ENCODE measurements at places on chromosomes 1 and 21.

DNA sequence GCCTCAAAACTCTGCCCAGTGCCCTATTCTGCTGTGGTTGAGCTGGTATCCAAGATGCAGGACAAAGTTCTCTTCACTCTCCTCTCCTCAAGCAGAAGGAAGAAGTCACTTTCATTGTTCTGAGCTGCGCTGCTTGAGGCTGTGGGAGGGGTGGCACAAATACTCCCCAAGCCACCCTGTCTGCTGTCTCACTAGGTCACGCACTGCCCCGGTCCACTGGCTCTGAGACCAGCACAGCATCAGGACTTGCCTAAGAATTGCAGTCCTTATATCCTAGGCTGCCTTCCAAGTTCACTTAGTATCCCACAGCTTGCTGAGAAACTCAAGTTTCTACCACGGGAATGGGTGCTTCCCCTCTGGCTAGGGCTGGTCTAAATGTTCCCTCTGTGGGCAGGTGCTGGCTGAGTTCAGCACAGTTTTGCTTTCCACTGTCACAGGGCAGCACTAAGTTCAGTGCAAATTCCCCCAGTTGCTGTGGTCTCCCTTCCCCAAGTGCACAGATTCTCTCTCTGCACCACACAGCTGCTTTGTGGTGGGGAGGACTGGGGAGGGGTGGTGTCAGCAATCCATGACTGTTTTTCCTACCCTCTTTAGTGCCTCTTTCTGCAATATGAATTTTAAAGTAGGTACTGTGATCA, 32.4 kb downstream of the SLC9C2 start:
- no peak for DNase-seq

DNA sequence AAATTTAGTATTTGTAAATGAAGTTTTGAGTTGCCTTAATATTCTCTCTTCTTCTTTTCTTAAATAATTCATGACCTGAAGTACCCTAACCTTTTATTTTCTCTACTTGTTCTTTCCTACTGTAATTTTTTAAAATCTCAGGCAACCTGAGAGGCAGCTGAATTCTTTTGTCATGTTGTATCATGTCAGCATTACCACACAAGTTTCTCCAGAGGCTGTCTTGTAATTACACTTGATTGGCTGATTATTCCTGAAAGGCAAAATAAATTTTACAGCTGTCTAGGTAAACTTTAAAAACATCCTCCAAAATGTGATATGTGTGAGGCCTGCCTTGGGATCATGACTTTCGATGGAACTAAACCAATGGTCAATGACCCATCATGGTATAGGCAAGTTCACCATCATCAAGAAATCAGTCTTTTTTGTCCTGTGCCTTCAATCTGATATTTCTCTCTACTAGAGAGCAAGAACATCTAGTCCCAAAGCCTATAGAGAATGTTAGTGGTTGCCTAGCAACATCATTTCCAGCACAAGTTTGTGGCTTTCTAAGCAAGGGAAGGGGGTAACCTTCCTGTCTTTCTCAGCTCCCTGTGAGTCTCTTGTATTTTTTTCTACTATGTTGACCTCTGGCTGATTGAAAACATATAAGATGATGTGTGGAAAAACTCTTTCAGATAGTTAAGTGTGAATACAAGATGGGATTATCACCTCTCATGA, 115.5 kb downstream of the GABPA start:
- no peak for DNase-seq

DNA sequence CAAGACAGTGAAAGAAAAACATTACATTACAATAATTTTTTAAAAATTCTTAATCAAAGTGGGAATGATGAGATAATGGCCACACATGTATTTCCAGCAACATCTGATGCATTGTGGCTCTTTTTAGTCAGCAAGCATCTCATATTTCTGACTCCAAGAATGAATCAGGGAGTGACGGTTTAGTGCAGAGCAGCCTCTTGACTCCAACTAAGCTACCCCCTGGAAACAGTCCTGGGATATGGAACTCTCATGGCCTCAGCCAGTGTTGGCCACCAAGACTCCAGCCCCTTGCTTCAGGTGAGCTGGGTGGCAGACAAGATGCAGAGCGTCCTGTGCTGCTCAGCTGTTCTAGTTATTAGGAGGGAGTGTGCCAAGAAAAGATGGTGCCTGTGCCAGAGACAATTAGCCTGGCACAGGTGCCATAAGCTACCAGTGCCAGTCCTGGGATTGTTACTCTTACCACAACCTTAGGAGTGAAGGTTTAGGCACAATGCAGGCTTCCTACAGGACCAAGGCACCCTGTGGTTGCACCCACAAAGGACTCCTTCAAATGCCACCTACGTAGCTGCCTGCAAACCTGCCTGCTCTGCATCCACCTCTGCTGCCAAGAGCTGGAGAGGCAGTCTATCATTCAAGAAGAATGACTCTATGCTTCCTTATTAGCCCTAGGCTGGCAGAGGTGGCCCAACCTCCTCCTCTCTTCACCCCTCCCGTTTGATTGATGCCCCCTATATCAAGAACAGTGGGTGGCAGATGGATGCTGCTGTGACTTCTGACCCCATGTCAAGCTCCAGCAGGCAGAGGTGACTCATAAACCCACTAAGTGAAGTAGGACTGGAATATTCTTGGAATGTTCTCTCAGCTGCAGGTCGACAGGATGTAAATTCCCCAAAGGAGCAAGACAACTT, 6.0 kb upstream of the SEC16B start:
- no peak for DNase-seq

- no peak for DNase-seq
Measured at GRCh38 chr1:61922950-61923480, 180.7 kb downstream of the PATJ start.

GRCh38 chr1:84012018-84012417, 13.1 kb upstream of the TTLL7 start:
- no peak for DNase-seq

- no peak for DNase-seq
Measured at GRCh38 chr1:203028784-203029553, 2.7 kb downstream of the PPFIA4 start.

DNA sequence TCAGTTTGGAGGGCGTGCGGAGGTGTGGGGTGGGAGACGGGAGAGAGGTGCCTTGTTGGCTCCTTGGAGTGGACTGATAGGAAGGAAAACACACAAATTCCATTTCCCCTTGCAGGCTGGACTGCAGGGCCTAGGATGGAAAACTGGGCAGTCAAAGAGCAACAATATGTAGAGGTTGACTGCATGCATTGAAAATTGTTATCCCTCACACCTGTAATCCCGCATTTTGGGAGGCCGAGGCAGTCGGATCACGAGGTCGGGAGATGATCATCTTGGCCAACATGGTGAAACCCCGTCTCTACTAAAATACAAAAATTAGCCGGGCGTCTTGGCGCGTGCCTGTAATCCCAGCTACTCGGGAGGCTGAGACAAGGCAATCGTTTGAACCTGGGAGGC, 128.2 kb downstream of the PPIAL4G start:
- DNase-seq: no peak

- DNase-seq: no peak
Measured at GRCh38 chr21:29064850-29065481, 8.5 kb downstream of the CCT8 start.

DNA sequence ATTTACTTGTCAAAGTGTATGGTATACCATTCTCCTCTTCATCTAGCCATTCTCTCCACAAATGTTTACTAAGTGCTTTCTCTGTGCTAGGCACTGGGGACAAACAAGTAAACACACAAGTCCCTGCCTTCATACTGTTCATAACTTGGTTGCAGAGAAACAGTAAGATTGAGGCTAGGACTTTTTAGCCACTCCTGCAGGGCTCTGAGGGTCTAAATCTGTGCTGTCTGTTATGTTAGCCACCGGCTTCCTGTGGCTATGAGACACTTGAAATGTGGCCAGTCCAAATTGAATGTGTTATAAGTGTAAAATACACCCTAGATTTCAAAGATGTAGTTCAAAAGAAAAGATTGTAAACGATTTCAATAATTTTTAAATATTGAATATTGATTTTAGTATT, 50.2 kb downstream of the AZIN2 start:
- no peak for DNase-seq

- no peak for DNase-seq
Measured at GRCh38 chr1:35660581-35661473, 19.5 kb upstream of the PSMB2 start.

GRCh38 chr1:2317230-2318065, 73.9 kb downstream of the MORN1 start:
- DNase-seq: no peak

- no peak for DNase-seq
Measured at GRCh38 chr1:163875927-163876320, 554.2 kb downstream of the NUF2 start.

DNA sequence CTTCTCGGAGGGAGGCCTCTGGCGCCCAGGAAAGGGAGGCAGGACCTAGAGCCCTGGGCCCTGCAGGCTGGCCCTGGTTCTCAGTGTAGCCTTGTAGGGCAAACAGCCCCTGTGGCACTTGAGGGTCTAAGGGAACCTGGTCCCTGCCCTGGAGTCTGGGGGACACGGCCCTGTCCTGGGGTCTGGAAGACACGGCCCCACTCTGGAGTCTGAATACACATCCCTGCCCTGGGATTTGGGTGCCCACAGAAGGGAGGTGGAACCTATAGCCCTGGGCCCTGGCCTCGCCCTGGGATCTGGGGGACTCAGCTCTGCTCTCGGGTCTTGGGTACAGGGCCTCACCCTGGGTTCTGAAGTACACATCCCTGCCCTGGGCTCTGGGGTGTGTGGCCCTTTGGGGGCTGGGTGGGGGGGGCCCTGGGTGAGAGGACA, 97.9 kb downstream of the OBSCN start:
- no peak for DNase-seq

DNA sequence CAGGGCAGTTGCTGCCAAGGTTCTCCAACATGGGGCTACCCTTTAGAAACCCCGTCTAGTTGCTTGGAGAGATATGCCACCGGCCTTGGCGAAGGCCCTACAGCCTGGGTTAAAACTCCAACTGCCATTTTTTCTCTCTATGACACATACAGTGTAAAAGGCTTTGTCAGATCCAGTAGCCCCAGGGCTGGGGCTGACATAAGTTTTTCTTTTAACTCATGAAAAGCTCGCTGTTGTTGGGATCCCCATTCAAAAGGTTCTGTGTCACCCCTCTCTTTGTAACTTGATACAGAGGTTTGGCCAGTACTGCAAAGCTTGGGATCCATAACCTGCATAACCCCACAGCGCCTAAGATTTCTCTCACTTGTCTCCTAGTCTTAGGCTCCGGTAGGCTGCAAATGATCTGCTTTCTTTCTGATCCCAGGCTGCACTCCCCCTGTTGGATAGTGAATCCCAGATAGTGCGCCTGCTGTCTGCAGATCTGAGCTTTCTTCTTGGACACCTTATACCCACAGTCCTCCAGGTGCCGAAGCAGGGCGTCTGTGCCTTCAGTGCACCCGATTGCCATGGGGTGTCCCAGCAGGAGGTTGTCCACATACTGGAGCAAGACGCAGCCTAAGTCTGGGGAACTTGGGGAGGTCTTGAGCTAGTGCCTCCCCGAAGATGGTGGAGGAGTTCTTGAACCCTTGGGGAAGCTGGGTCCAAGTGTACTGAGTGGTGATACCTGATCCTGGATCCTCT, 406.2 kb downstream of the TGFB2 start:
- DNase-seq: no peak

- no peak for DNase-seq
Measured at GRCh38 chr1:12095452-12096263, 32.6 kb downstream of the TNFRSF8 start.

DNA sequence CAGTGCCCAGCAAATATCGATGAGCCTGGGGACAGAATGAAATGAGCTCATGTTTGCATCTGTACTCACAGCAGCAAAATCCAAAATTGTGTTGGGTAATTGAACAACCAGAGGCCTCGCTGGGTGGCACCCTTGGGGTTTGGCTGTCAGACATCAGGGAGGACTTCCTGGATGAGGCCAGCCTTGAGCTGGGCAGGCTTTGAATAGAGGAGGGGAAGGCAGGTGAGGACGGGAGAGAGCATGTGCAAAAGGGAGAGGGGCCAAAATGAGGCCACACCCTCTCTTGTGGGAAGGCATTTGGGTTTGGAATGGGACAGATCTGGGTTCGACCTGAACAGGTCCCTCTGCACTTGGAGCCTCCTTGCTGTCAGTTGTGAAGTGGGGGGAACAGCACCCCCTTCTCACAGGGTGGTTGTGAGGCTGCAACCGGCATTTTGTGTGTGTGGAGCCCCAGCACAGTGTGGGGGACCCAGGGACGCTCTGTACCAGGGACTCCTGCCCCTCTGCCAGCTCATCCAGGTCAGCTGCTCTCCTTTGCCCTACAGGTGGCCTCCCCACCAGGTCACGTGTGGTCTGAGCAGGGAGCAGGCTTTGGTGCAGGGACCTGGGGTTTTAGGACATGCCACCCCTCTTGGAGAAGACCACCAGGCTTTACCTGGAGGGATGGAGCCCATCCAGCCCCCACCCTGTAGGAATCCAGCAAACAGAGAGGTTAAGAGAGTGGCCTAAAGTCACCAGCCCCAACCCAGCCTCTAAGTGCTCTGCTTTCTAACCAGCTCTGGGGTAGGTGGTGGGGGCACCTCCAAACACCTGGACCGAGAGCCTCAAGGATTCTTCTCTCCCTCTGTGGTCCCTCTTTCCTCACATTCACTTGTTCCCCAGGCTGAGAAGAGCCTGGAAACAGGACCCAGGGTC, 521.8 kb downstream of the PTPRU start:
- no peak for DNase-seq

- no peak for DNase-seq
Measured at GRCh38 chr1:244854865-244855578, 9.3 kb downstream of the HNRNPU start.

DNA sequence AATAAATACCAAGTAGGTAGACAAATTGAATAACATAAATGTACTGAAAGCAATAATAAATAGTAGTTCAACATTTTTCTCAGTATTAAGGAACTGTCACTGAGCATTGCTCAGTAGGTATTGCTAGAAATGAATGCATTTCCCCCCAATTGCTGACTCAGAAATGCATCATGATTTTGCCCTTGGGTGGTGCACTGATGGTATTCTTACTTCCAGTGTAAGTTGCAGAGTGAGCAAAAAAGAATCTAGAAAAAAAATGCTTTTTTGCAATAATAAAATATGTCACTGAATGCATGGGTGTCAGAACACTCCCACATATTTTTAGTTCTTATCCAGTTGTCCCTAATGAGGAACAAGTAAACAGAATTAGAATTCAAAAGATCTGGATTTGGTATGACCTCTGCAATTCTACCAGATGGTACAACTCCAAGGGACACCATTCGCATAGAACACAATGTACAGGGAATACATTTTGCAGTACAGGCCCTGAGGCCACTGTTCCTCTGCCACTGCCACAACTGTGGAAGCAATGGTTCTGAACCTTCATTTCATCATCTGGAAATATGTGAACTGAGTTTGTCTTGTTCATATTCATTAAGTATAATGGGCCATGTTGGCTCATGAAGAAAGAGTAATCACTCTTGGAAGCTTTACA, 78.0 kb downstream of the ATP6V1G3 start:
- DNase-seq: peak; percentile 6

DNA sequence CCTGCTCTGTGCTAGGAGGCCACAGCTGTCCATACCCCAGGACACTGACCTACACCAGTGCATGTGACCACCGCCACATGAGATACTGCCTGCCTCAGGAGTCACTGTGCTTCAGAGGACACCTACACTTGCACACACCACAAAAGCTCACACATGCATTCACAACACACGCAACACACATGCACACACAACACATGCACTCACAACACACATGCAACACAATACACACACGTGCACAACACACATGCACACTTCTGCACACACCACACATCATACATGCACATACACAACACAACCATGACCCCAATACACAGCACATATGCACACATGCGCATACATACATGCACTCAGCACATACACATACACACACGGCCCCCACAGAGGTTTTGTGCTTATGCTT, 28.7 kb upstream of the BACE2 start:
- no peak for DNase-seq

- no peak for DNase-seq
Measured at GRCh38 chr1:245666412-245666811, 511.6 kb downstream of the KIF26B start.
